ENCODE measurements at places on chromosomes 5 and 9.
A peak's percentile ranks its signal among the peaks of the same experiment; 100 is the strongest.

DNA sequence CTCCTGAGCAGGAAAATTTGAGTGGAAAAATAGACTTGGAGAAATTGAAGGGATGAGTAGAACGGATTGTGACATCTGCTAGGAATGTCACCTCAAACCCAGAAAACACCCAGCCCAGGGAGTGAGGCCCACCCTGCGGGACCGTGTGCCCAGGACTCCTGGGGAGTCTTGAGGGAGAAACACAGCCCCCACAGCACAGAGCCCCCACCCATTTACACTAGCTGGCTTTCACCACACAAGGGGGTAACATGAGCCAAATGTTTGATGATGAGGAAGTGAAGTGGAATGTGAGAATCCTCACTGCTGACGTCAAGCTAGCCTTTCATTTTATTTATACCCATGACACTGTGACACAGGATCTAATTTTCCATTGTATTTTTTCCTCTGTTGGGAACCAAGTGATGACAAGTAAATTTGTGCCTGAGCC lies 42.8 kb upstream of the PDE8B start:
- no peak for DNase-seq
- no peak overlapping the region for H3K4me3 ChIP-seq
- no peaks in the 10 kb centered on the region for H3K4me1 ChIP-seq
- H3K27ac ChIP-seq = no peak overlapping the region
- H3K27me3 ChIP-seq = peaks cover 7% of the 10 kb centered on the region

GRCh38 chr5:100852988-100853449 lies 50.1 kb downstream of the ST8SIA4 start:
- H3K27ac ChIP-seq = peak overlapping the region; percentile 34
- no peak for DNase-seq
- peak overlapping the region; percentile 29 for H3K4me3 ChIP-seq
- no peaks in the 10 kb centered on the region for H3K36me3 ChIP-seq

DNA sequence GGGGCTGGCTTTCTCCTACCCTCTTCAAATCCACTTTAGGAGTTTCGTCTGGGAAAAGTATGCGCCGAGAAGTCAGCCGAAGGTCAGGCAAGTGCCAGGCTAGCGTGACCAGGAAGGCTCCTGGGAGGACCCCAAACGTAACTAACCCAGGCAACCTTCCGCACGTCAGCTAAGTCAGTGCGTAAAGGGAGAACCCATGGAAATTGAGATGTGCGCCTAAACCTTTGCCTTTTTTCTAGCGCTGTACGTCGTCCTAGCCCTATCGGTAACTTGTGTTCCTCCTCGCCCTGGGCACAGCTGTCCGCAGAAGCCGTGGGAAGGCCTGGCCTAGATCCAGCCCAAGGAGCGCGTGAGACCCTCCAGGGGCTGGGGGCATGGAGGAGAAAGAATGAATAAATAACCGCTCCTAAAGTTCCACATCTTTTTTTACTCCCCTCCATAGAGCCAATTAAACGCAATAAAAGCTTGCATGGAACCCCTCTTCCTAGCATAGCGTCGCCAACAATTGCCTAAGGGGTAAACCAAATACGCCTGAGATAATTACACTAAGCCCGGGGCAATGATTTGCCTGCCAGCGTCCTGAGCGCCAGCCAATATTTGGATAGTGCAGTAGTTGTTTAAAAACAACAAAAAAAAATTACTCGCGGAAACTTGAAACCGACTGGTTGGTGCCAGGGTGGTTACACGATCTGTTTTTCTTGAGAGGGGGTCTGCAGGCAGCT lies 4.0 kb upstream of the FOXB2 start:
- no peaks in the 10 kb centered on the region for H3K36me3 ChIP-seq
- peaks cover 41% of the 10 kb centered on the region for H3K4me1 ChIP-seq
- H3K4me3 ChIP-seq = no peak overlapping the region
- H3K27me3 ChIP-seq = peaks cover 75% of the 10 kb centered on the region
- DNase-seq = no peak

DNA sequence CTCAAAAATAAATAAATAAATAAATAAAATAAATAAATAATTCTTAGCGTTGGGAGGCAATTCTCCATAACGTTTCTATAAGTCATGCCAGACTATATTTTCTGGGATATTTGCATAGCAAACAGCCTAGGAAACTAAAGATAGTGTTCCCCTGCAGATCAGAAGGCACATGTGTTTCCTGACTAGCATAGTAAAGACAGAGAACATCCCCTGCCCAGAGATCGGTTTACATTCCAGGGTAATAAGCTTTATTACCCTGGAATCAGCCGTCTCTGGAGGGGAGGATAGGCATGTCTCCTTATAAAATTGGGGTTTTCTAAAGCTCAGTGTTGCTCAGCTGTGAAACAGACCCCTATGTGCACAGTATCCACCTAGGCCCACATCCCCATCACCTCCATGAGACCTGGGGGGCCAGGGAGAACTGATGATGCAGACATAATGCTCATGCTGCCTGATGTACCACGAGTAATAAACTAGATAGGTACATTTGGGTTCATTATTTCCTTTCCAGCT lies 36.9 kb upstream of the IFNK start:
- H3K36me3 ChIP-seq = no peaks in the 10 kb centered on the region
- DNase-seq = no peak
- H3K27me3 ChIP-seq = no peaks in the 10 kb centered on the region
- H3K4me1 ChIP-seq = peaks cover 17% of the 10 kb centered on the region

DNA sequence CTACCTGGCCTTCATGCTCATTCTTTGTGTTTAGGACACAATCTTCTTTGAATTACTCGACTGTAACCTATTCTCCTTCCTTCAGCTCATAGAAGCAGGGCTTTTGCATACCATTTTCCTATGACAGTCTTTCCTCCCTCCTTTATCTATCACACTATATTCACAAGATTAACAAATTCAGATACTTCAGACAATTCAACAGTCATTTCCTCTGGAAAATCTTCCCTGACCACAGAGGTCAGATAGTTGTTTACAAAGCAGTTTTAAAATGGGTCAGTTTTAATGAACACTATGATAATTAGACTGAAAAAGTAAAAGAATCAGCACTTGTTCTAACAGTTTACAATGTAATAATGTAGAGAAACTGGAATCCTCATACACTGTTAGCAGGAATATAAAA lies 4.3 kb downstream of the CAAP1 start:
- no peaks in the 10 kb centered on the region for H3K27me3 ChIP-seq
- H3K4me3 ChIP-seq = no peak overlapping the region
- peaks cover 21% of the 10 kb centered on the region for H3K36me3 ChIP-seq

GRCh38 chr9:96617439-96618185 lies 2.0 kb downstream of the CDC14B start:
- H3K4me1 ChIP-seq = peaks cover 27% of the 10 kb centered on the region
- no peaks in the 10 kb centered on the region for H3K36me3 ChIP-seq
- peaks cover 77% of the 10 kb centered on the region for H3K27me3 ChIP-seq
- DNase-seq = no peak
- H3K27ac ChIP-seq = no peak overlapping the region
- peak overlapping the region; percentile 72 for H3K4me3 ChIP-seq

DNA sequence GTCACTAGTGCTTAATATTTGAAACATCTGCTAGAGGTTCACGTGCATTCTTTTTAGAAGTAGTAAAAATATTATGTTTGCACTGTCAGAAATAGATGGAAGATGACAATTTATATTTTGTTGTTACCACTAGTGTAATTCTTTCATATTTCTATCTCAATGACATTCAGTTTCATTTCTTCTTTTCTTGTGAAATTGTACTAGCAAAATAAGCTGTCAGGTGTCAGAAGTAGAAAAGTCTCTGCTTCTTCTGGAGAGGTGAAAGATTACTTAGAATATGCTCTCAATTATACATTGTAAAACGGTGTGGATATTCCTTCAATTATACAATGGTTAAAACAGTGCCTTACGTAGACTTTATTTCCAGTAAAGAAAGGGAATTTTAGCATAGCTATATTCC lies 395.4 kb downstream of the CSNK1G3 start:
- no peaks in the 10 kb centered on the region for H3K36me3 ChIP-seq
- H3K4me1 ChIP-seq = no peaks in the 10 kb centered on the region

DNA sequence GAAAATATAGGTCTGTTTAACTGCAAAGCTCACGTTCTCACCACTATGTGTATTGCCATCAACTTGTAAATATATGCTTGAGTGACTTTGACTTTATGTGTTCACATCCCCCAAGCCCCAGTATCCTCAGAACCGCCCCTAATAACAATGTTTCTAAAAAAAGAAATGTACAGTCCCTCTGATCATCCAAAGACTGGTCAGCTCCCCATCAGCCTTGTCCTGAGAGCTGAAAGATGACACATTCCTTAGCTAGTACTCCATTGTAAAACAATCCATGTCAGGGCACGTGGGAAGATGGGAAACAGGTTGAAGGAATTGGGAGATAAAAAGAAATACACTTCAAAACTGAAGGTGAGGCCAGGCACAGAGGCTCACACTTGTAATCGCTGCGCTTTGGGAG lies 279.4 kb upstream of the WWC1 start:
- no peak overlapping the region for H3K27ac ChIP-seq
- no peaks in the 10 kb centered on the region for H3K27me3 ChIP-seq
- no peaks in the 10 kb centered on the region for H3K4me1 ChIP-seq
- no peak for DNase-seq

DNA sequence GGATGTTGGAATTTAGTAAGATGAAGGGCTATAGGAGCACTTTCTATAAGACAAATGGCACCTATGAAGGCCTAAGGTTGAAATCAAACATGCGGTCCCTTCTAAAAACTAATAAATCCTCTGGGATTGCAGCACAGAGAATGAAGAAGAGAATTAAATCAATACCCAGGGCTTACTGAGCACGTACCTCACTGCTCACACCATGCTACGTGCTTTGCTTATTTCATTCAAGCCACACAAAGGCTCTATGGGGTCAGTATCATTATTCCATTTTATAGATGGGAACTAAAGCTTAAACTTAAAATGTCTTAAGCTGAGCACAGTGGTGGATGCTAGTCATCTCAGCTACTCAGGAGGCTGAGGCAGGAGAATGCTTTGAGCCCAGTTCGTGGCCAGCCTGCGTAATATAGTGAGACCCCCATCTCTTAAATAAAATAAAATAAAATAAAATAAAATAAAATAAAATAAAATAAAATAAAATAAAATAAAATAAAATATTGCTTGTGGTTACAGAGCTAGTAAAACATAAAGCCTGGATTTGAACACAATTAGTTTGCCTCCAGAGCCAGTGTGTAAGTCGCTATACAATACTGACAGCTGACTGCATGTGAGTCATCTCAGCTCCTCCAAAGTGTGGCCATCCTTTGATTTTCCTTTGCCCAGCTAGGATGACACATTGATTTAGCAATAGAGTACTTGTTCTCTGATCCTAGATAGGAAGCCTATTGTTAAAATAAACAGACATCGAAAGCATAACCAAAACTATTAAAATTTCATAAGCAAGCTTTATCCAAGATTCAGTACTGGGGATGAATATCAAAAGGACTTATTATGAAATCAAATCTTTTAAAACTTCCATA lies 20.9 kb upstream of the DPYSL3 start:
- no peak overlapping the region for H3K4me3 ChIP-seq
- H3K36me3 ChIP-seq = no peaks in the 10 kb centered on the region
- H3K4me1 ChIP-seq = no peaks in the 10 kb centered on the region
- H3K27ac ChIP-seq = no peak overlapping the region

DNA sequence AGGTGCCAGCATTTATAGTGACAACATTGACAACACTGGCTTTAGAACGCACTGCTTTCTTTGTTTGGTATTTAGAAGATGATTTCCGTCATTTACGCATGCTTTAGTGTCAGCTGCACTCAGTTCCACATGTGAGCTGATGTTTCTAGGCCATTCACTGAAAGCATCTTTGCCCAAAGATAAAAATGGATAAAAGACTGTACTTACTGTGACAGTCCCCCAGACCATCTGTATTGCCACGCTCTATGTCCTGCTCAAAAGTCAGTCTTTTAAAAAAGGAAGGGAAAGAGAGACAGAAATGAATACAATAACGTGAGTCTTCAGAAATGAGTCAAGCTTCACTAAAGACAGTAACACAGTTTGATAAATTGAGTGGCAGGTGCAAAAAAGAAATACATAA lies 99.3 kb downstream of the SEMA6A start:
- H3K4me1 ChIP-seq = peaks cover under 1% of the 10 kb centered on the region
- peaks cover 26% of the 10 kb centered on the region for H3K36me3 ChIP-seq
- no peaks in the 10 kb centered on the region for H3K27me3 ChIP-seq
- H3K27ac ChIP-seq = no peak overlapping the region

DNA sequence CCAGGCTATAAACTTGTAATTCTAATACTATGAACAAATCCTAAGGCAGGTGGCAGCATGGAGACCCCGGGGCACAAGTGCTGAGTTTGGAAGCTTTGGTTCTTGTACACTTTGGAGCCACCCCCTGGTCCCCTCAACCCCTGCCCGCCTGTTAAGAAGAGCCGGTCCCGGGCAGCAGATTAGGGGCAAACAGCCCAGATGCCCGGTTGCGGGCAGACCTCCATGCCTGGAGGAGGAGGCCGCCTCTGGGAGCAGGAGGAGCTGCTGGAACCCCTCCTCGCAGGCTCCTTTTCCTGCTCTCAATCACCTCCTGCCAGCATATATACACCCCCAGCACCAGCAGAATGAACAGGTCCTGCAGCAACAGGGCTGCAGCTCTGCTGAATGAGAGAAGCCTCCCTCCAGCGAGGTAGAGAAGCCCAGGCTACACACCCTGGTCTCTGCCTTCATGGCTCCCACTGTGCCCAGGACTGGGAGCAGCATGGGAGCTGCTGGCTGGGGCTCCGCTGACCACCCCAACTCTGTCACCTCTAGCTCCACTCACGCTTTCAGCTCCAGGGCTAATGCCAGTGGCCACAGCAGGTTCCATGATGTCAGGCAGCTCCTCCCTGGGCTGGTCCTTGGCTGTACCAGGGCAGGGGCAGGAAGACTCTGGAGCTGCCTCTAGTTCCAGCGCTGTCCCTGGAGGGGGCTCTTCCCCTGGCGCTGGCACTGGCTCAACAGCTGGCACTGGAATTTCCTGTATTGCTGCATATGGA lies 1713.5 kb upstream of the ACO1 start:
- H3K36me3 ChIP-seq = no peaks in the 10 kb centered on the region
- H3K27ac ChIP-seq = no peak overlapping the region
- no peak for DNase-seq

- no peak overlapping the region for H3K27ac ChIP-seq
- no peak for DNase-seq
- no peaks in the 10 kb centered on the region for H3K27me3 ChIP-seq
- peaks cover 48% of the 10 kb centered on the region for H3K36me3 ChIP-seq
- no peaks in the 10 kb centered on the region for H3K4me1 ChIP-seq
Measured at GRCh38 chr5:76679231-76679630, 36.7 kb upstream of the F2R start.

GRCh38 chr5:146052780-146053179 lies 52.6 kb downstream of the PLAC8L1 start:
- H3K27ac ChIP-seq = no peak overlapping the region
- no peaks in the 10 kb centered on the region for H3K36me3 ChIP-seq
- no peak overlapping the region for H3K4me3 ChIP-seq
- DNase-seq = no peak
- peaks cover 14% of the 10 kb centered on the region for H3K27me3 ChIP-seq
- H3K4me1 ChIP-seq = no peaks in the 10 kb centered on the region

DNA sequence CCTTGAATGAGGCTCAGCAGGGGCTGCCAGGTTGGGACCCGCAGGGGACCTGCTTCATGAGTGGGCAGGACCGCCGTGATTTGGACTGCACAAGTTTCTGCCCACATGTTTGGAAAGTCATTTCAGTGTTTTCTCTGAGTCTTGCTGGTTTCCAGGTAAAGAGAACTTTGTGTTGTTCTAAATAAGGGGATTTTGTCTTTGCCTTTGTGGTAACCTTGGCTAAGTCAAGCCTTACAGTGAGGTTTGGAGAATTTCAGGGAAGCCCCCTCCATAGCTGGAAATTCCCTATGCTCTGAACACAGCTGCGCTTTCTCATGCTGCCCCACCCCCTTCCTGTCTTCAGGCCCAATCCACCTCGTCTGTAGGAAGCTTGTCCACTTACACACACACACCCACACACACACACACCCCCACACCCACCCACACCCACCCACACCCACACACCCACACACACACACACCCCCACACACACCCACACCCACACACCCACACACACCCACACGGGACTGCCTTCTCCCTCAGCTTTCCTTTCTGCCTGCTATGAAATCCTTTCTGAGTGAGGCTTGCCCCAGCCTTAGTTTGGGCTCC lies 270.1 kb downstream of the HSPA4 start:
- H3K36me3 ChIP-seq = no peaks in the 10 kb centered on the region
- H3K4me3 ChIP-seq = no peak overlapping the region
- peaks cover 2% of the 10 kb centered on the region for H3K4me1 ChIP-seq
